Lung microvascular endothelial cell (primary cell): ENCODE measurements at places on chromosomes 7 and 10. TPM values are rescaled to one million over a fixed set of nuclear protein-coding genes. Genes with fewer than 3 reads are reported as not detected.

- DNase-seq, result peak; percentile 28
Measured at GRCh38 chr7:93043385-93043985, 74.3 kb downstream of the SAMD9 start.

DNA sequence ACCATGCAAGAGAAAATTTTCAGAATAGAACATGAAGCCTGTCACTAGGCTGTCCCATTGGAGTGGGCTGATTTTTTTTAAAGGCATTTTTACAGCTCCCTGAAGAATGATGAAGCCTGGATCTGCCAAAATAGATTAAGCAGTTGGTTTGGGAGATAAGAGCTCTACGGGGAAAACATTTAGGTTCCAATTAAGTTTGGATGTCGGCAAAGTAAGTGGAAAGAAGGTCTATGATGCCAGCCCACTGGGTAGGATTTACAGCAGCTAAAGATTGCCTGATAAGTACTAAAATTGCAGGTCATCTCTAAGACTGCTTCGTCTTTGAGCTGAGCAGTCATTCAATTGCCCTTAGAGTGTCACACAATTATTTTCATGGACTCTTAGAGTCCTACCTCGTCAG lies 939.2 kb upstream of the CELF2 start:
- DNase-seq, result no peak

Gene SAMD9
- 9.4 and 12.5 TPM in 2 replicates for total RNA-seq

DNA sequence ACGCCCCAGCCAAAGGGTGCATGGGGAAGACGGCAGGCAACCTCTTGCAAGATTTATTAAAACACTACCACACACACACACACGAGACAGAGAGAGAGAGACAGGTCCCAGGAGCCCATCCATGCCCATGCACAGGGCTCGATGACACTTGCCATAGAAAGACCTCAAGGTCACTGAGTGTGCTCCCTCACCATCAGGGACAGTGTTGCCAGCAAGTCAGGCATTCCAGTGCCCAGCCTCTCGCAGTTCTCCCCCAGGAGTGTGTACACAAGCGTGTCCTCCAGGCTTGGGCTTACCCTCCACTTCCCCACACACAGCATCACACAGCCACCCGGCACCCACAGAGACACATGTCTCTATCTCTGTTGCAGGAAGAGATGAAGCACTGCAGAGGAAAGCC lies 46.8 kb upstream of the SLF2 start:
- no peak for DNase-seq

DNA sequence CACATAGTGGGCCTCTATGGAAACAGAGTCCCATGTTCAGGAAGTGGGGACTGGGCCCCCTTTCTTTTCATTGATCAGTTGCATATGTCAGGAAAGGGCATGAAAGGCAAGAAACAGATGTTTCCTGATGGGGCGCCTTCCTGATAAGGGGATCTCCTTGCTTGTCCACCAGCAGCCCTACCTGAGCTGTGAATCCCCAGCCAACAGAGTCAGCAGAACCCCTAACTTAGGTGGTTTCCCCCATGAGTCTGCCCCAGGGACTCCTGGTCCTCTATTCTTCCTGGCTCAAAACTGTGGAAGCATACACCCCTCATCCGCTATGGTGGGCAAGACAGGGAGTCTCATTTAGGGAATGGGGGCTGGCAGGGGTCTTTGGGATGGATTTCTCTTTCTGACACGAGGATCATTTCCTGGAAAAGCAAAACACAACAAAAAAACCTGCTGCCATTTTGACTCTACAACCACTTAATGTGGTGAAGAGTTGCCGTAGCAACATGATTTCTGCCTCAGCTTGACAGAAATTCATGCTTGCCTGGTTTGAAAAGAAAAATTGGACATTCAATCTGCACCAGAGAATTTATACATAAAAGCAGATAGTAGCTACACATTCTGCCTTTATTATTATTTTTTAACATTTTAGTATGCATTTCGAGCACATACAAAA lies 119.8 kb downstream of the SPAG6 start:
- no peak for DNase-seq

GRCh38 chr10:26361351-26361750 lies 76.8 kb upstream of the APBB1IP start:
- no peak for DNase-seq
